ENCODE measurements at places on chromosomes 5 and 9.

GRCh38 chr5:96752341-96753016, 55.3 kb downstream of the ERAP1 start:
- no peak for DNase-seq

- DNase-seq = no peak
Observed at GRCh38 chr9:21997480-21997879, 2.9 kb downstream of the CDKN2B-AS1 start.

GRCh38 chr9:108676355-108676754, 179.4 kb downstream of the ACTL7B start:
- DNase-seq = no peak

DNA sequence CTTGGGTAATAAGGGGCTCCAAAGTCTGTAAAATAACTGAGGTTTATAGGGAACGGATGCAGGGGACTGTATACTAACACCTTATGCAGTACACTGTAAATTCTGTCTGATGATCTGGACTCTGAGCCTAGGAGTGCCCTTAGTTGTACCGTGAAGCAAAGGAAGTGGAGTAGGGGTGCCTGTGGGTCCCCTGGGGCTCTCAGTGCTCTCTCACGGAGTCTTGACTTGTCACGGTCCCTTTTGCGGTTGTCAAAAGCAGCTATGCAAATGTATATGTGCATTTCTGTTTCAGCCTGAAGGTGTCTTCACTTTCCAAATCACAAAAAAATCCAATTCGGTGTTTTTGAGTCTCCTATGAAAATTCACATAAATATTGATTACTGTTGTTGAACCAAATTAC, 17.8 kb downstream of the DMRT1 start:
- no peak for DNase-seq

DNA sequence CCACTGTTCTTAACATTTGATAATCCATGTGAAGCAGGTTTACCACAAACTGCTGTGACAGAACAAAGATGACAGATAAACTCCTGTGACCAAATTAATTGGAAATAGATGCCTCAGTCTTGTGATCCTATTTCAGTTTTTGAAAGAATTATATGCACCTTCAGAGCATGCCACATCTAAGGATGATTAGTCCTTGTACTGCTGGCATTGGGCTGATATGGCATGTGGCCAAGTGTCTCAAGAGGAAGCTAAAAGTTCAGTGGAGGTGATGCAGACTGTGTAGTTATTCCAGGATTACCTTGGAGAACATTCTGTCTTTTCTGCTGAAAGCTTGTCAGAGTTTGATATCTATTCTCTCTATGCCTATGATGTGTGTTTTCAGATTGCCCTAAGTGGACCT, 314.4 kb upstream of the EFNA5 start:
- DNase-seq = no peak

DNA sequence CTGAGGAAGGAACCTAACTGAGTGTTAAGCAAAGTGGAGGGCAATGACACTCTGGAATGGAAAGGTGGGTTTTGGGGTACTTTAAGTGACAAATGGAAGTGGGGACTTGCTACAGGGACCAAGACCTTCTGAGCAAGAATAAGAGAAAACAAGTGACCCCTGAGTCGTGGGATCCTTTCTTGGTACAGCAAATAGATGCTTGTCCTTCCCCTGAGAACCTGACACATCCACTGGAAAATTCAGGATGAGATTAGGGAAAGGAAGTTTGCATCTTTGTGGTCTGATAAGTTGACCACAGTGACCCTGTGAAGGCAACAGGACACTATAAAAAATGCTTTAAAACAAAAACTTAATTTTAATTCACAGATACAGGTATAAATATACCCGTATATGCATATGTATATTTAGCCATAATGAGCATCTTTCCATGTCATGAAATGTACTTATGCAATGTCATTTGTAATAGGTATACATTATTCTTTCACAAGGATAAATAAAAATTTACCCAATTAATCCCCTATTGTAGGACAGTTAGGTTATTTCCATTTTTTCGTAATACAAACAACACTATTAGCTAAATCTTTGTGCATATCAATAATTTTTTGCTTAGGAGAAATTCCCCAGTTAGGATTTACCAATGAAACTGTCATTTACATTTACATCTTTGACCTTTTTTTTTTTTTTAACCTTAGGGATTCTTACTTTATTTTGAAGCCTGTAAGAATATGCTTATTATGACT, 2.0 kb upstream of the IRF1 start:
- no peak for DNase-seq

DNA sequence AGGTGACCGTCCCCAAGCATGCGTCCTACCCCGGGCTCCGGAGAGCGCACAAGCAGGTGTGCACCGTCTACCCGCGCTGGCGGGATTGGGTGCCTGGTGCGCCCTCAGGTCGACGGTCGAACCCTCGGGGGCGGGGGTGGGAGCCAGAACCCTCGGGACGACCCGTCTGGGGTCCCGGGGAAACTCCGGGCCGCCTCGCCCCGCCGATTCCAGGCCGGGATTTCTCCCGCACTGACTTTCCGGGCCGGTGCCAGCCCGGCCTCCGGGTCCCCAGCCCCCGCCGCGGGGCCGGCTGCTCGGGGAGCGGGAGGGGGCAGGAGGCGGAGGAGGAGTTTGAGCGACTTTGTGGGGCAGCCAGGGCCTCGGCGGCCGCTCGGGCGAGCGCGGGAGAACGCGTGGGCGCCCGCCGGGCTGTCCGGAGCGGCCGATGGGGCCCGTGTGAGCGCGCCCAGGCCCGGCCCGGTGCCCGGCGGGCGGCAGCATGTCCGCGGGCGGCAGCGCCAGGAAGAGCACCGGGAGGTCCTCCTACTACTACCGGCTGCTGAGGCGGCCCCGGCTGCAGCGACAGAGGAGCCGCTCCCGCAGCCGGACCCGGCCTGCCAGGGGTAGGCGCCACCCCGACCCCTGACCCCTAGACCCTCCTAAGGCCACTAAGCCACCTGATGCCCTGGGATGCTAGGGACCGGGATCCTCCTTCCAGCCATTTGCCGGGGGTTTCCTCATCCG, at the start of gene DAB2IP:
DAB2IP (plus strand) TSS at position 340 of the 726 bp plus-strand sequence; CDS start at position 482, 142 bp downstream.
- no peak for DNase-seq

GRCh38 chr9:75798505-75798904, 92.0 kb upstream of the PCSK5 start:
- DNase-seq = no peak

DNA sequence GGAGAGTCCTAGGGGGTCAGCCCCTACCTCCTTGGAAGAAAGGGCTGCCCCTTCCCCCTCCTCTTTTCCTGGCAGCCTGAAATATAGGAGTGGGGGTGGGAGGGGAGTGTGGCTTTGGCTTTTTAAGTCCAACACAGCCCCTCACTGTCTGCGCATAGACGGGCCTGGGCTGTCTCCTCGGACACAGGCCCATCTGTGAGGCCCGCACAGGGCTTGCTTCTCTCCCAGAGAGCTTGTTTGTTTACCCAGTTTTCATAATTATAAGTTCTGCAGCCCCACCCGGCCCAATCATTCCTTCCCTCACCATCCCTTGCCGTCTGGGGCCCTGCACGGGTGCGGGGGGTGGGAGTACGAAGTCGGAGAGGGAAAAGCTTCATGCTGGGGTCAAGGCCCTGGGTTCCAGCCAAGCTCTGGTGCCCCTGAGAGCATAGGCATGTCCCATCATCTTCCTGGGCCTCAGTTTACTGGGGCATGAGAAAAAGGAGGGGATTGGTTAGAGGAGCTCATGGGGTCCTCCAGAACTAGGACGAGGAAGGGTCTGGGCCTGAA, 54.0 kb upstream of the STXBP1 start:
- DNase-seq = no peak

- no peak for DNase-seq
Observed at GRCh38 chr5:142981886-142982820, 212.0 kb downstream of the ARHGAP26 start.

DNA sequence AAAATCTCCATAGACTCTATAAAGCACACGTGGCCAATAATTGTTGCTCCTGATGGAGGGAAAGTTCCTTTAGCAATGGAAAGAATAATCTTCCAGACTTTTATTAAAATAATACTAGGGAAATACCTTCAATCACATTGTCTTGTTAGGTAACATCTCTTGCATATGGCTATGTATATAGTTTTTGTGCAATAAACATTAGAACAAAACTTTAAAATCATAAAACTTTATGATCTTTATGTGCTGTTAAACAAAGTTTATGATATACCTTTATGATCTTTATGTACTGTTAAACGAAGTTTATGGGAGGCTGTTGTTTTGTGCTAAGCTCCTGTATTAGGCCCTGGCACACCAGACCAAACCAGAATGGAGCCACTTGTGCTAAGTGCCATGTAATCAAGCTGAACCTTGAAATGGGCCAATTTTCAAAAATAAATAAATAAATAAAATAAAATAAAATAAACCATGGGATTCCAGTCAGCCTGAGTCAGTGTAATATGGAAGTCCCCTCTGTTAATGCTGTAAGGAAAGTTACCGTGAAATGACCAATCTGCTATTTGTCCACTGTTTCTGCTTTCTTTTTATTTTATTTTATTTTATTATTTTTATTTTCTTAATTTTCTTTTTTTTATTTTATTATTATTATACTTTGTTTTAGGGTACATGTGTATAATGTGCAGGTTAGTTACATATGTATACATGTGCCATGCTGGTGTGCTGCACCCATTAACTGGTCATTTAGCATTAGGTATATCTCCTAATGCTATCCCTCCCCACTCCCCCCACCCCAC, 431.3 kb downstream of the SPATA31D1 start:
- DNase-seq = no peak

DNA sequence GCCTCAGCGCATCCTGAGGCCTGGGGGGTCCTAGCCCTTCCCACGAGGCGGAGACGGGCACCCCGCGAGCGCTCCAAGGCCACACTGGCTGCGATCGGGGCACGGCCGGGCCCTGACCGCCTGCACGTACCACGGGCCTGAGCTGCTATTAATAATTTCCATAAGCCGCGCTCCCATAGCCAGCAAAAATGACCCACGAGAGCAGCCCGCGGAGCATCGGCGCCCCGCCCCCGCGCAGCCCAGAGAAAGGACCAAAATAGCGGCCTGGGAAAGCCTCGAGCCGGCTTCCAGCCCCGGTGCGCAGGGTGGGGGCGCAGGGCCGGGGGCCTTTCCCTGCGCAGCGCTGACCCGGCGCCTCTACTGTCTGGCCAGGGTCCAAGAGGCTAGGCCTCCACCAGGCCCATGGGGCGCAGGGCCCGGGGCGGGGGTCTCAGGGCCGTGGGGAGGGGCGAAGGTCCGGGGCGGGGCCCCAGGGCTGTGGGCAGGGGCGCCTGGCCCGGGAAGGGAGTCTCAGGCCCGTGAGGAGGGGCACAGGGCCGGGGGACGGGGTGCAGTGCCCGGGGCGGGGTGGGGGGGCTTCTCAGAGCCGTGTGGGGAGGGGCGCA, 54.4 kb downstream of the EXD3 start:
- no peak for DNase-seq

GRCh38 chr5:54387659-54388232, 67.8 kb upstream of the HSPB3 start:
- no peak for DNase-seq

DNA sequence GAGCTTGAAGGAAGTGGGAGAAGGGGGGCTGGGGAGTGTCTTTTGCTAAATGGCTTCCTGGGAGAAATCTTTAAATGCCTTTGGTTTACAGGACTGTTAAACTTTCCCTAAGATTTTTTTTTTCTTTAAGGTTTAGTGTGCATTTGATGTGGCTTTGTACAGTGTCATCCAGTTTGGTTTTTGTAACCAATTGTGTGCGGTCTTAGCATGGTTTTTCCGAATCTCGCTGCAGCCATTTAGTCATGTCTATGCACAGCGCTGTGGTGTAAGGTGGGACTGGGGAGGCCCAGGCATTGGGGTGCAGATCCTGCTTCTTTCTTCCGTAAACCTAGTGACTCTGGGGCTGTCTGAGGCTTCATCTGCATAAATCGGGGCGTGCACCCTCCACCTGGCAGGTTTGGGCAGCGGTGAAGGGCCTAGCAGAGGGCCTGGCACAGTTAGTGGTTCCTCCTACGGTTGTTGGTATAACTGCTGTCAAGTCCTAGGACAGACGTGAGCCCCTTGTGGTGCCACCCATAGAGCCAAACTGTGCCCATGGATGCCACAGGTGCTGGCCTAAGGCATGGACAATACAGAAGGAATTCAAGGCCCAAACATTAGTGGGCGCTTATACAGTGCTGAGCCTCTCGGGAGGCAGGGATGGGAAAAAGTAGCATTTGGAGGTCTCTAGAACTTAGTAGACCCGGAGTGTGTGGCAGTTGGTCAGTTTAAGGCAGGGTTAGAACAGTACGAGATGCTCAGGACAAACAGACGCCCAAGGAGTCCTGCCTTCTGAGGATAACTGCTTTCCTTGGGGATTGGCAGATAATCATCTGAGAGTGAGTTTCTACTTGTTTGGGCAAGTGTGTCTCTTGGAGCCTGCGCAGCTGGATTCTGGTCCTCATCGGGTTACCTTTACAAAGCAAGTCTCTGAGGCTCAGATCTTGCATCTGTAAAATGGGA, 1.5 kb downstream of the PRRC2B start:
- DNase-seq = peak; percentile 76

GRCh38 chr5:53448851-53449250, 31.6 kb upstream of the FST start:
- no peak for DNase-seq

- DNase-seq = no peak
Observed at GRCh38 chr5:32504329-32504988, 59.9 kb upstream of the ZFR start.

DNA sequence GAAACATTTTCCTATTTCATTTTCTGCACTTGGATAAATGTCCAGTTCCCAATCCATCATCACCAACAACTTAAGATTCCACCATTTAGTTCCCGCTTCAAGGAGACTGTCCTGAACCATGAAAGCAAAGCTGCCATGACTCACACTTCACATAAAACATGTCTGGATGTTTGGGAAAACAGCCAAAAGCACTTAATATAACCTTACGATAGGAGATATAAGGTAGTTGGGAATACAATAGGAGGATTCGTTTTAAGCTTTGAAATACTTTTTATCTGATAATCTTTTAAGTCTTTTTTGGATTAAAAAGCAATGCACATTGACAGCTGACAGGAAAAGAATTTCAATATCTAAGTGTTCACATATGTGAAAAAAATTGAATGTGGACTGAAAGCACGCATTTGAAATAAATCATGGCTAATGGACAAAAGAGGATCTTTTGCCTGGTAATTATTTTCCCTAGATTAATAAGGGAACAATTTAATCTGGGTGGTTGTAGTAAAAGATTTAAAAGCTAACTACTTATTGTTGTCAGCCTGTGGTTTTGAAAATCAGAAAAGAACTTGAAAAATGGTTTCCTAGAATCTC, 17.3 kb upstream of the TGFBI start:
- no peak for DNase-seq

GRCh38 chr9:136544964-136545691, 720 bp downstream of the NOTCH1 start:
- DNase-seq = peak; percentile 67

GRCh38 chr5:142888469-142889085, 118.4 kb downstream of the ARHGAP26 start:
- DNase-seq = no peak

DNA sequence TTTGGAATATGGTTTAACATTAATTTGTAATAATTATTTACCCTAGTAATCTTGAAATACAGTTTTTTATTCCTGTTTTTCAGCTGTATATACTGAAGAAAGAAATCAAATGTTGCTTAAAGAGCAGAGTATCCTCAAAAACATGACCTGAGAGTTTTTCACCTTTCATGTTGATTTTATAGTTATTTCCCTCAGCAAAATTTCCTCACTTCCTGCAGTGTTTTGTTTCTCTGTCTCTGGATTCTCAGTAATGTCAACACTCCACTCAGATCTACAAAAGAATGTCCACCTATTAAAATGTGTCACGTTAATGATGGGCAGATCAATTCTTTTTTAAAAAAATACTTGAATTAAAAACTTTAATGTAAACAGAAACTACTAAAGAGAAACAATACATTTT, 398.3 kb downstream of the ANXA1 start:
- no peak for DNase-seq

Data from activated T-cell treated with anti-CD3 and anti-CD28 coated beads, Interleukin-2, amount 50 U/mL, for 1 hour (primary cell).